Fibroblast of skin of right quadriceps (primary cell): ENCODE measurements at places on chromosomes 5 and 9.

GRCh38 chr9:131762356-131762932 is 22.6 kb upstream of the RAPGEF1 start:
- peak; percentile 44 for DNase-seq

- no peak for DNase-seq
These were observed 384 bp upstream of the DMXL1 start for GRCh38 chr5:119070578-119070827.

GRCh38 chr5:173826428-173827350 is 61.5 kb upstream of the CPEB4 start:
- DNase-seq, result no peak

DNA sequence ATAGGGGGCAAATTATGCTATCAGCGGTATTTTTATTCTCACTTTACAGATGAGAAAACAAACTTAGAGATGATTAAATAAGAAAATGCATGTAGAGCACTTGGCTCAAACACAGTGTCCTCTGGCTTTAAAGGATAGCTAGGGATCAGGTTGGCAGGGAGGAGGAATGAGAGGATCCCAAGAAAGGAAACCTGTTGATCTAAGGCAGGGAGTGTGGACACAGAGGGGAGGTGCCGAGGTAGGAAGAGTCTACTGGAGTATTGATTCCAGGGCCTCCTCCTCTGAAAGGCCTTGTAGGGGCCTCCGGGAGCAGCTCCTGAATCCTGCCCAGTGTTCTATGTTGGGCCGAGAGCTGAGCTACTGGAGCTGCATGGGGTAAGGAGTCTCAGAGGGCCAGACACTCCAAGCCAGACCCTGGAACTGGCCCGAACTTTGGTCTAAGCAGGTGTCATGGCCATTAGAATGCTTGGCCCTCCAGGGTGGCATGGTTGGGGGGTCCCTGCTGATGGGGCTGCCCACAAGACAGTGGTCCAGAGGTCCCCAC is 30.4 kb upstream of the TCF7 start:
- DNase-seq, result no peak

DNA sequence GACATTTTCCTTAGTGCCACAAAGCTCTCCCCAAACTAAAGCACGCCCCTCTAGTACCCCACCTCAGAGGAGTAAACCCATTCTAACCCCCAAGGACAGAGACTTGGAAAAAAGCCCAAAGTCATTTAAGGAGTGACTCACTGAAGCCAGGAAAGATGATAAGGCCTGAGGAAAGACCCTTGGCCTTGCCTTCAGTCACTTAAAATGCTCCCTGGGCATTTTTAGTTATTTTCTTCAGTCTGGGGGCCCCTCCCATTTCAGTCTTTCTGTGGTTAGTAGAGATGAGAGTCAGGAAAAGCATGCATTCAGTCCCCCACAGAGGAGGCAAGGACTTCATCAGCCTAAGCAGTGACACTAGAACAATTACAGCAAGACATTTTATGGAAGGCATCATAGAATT is 13.7 kb upstream of the TLX3 start:
- peak; percentile 42 for DNase-seq

- no peak for DNase-seq
These were observed 66.4 kb upstream of the ZNF608 start for GRCh38 chr5:124812771-124813358.

DNA sequence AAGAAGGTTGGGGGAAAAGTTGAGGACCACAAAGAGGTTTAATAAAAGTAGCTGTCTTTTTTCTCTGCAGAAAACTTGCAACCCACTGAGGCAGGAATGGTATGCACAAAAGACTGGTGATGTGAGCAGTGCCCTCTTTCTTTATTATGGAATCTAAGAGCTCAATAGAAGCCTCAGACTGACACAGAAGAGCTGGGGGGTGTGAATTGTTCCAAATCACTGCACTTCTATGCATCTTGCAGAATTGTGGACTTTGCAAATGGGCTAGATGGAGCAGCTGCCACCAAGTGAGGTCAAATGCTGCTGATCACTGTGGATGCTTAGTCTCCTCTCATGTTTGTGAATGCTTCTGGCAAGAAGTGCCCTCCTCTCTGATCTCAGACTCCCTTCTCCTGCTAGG is 227.1 kb downstream of the ZSWIM6 start:
- no peak for DNase-seq

DNA sequence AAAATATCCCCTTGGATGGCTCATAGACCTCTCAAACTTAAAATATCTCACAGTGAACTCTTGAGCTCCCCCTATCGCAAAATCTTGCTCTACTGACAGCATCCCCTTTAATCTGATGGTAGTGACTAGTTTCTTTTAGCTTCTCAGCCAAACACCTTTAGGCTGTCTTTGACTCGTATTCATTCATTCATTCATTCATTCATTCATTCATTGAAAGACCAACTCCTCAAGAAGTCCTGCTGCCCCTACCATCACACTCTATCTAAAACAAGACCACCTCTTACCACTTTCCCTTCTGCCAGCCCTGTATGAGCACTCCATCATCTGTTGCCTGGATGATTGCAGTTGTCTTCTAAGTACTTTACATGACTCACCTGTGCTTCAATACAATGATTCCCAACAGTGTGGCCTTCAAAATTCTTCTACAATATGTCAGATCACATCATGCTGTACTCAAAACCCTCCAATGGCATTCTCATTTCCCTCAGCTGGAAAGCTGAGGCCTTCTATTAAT is 46.8 kb downstream of the ITGA2 start:
- peak; percentile 38 for DNase-seq

- peak; percentile 28 for DNase-seq
These were observed 1.2 kb downstream of the VCAN start for GRCh38 chr5:83472508-83473345.

DNA sequence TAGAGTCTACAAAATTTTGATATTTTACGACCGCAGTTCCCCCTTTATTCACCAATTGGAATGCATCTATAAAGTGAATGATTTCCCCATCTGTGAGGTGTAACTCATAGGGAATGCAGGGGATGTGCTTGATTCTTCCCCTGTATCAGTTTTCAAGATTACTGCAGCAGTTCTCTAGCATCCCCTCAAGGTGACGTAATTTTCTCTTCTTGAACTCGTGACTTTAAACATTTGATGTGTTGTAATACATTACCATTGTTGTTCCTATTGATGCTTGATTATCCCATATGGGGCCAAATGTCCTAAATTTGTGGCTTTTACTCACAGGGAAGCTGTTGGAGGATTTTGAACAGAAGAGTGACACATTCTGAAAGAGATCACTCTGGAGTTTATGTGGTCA is 240.2 kb downstream of the CD180 start:
- DNase-seq, result no peak

- DNase-seq, result peak; percentile 49
These were observed 147.3 kb downstream of the TLE4 start for GRCh38 chr9:79719021-79719420.

- no peak for DNase-seq
These were observed 31.2 kb upstream of the CTNNA1 start for GRCh38 chr5:138721979-138722378.

- no peak for DNase-seq
These were observed 841.6 kb downstream of the MAT2B start for GRCh38 chr5:164346785-164347630.

- DNase-seq, result no peak
These were observed 54.2 kb upstream of the HSPA9 start for GRCh38 chr5:138629392-138629791.

GRCh38 chr5:135493406-135494180 is 41.4 kb upstream of the TIFAB start:
- DNase-seq, result peak; percentile 78

GRCh38 chr9:101462558-101462957 is 27.0 kb upstream of the ALDOB start:
- peak; percentile 50 for DNase-seq

GRCh38 chr9:86669422-86669821 is 277.9 kb downstream of the GAS1 start:
- DNase-seq, result peak; percentile 11

GRCh38 chr9:92737611-92738299 is 26.9 kb downstream of the BICD2 start:
- no peak for DNase-seq

DNA sequence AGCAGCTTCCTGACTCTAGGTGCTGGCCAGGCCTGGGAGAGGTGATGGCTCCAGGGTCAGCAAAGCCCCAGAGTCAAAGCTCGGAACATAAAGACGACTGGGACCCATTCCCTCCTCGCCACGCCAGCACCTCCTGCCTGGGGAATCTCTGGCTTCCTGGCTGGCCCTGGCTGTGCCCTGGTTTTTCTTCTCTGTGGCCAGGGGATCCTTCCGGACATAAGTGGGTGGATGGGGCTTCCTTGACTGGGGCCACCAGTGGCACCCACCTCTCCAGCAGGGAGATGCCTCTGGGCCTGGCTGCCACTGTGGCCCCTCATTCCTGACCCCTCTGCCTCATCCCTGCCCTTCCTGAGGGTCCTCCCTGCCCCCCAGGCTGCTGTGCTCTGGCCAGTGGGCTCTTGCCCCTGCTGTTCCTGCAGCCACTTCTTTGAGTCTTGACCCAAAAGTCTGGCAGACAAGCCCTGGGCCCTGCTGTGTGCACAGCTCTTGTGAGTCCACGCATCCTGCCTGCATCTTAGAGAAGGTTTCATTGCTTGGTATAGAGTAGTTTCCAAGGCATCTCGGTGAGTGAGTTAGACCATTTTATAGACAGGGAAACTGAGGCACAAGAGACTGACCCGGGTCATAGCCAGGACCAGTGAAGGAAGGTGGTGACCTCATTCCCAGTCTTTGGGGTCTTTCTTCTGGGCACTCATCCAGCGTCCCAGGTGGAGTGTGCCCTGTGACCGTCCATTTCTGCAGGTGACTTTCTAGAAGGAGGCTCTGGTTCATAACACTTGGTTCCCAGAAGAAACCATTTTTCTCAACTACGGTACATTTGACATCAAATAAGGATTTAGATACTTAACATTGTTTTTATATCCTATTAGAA is 17.3 kb upstream of the LPCAT1 start:
- no peak for DNase-seq

DNA sequence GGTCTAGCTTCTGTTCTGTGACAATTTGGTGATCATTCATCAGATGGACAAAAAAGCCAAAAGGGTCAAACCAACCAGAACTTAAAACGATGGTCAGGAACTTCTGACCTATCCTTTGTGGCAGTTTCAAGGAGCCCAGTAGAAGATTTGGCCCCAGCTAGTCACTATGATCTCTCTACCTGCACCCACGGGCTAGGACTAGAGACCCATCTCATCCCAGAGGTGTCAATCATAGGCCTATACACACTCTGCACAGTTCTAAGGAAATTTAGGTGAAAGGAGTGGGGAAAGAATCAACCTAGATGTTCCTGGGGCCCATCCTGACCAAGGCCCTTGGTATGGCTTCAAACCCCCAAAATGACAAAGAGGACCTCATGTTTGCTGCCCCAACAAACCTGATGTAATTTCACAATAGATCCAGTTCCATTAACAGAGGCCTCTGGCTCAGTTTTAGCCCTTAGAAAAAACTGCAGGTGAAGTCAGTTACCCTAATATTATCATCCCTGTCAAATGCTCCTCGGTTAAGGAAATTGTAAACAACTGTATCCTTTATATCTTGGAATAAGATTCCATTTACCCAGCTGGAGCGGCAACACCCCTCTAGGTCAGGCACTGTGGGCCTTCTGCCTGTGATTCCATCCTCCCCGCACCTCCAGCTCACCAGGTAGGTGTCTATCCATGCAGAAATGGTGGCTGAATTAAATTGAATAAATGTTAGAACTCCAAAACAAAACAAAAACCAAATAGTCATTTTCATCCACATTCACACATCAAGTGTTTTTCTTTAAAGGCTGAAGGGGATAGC is 138.7 kb downstream of the ENC1 start:
- no peak for DNase-seq

GRCh38 chr5:90326995-90327394 is 82.6 kb downstream of the CETN3 start:
- no peak for DNase-seq

GRCh38 chr5:168947212-168947868 is 353.6 kb downstream of the SLIT3 start:
- DNase-seq, result peak; percentile 57

DNA sequence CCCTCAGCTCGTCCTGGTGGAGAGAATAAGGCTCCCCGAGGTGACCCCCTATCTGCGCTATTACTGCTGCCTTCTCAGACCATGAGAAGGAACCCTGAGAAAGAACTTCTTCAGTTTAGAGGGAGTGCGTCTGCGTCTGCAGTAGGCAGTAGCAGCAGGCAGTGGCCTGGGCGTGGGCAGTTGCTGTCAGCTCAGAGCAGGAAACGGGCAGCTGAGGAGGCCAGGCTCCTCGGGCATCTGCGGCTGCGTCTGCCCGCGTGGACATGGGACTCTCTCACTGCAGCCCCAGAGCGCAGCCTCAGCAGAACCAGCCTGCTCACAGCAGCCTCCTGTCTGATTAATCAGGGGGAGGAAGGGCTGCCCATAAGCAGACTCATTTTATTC is 49.8 kb upstream of the FCN1 start:
- DNase-seq, result no peak

DNA sequence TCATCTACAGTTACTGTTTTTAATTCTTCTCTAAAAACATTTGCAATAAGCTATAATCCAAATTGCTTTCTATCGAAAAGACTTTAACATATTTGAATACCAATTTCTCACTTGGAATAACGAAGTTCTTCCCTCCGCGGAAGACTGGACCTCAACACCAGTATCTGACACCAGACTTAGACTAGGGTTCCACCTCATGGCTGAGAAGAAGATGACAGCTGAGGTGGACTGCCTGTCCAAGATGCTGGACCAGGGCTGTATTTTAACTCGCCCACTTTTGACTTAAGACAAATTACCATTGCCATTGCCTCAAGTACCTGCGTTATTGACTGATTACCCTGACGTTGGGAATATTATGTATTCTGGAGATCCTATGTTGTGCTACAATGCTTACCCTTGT is 34.1 kb downstream of the ZMAT2 start:
- no peak for DNase-seq

DNA sequence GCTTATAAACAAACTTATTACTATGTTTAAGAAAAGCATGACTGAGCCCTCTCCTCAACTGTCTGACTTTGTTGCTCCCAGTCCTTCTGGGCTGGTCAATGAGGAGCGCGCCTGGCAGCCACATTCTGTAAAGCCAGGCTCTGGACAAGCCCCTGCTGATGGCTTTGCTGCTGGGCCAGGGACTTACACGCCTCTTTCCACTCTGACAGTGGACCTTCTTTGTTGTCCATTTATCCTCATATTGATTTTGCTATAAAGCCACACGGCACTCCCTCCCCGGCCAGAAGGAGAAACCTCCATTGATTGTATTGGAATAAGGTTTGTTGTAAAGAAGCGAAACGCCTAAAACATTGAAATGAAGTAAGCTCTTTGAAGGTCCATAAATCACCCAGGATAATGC is 50.6 kb downstream of the C5orf15 start:
- no peak for DNase-seq
